AG09319 (cell line): ENCODE measurements at places on chromosomes 13 and 19.

GRCh38 chr13:106105153-106105552 is 430.3 kb downstream of the EFNB2 start:
- no peak for DNase-seq

GRCh38 chr13:73819711-73820110 is 314.5 kb downstream of the KLF12 start:
- no peak for DNase-seq

- peak; percentile 10 for DNase-seq
Measured at GRCh38 chr13:41917641-41918040, 43.3 kb downstream of the VWA8 start.

- no peak for DNase-seq
Measured at GRCh38 chr19:2115911-2116426, 19.3 kb downstream of the IZUMO4 start.

DNA sequence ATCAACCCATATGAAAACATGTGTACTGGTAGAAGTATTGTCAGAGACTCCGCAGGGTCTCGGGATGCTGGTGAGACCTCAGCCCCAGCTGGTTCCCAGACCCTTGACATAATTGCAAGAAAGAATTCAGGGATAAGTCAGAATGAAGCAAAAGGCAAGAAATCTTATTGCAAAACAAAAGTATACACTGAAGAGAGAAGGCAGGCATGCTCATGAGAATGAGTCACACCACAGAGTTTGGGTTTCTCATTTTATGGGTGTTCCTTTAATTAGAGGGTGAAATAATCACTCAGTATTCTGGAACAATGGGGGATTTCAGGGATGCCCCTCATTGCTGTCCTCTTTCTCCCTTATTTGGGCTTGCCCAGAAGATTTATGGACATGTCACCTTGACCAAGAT is 1423.8 kb upstream of the MIR17HG start:
- no peak for DNase-seq

DNA sequence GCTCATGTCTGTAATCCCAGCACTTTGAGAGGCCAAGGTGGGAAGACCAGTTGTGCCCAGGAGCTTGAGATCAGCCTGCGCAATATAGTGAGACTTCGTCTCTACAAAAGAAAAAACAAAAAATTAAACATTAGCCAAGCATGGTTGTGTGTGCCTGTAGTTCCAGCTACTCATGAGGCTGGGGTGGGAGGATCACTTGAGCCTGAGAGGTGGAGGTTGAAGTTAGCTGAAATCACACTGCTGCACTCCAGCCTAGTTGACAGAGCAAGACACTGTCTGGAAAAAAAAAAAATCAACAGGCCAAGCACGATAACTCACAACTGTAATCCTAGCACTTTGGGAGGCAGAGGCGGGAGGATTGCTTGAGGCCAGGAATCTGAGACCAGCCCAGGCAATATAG is 3.9 kb upstream of the S1PR2 start:
- DNase-seq = no peak

DNA sequence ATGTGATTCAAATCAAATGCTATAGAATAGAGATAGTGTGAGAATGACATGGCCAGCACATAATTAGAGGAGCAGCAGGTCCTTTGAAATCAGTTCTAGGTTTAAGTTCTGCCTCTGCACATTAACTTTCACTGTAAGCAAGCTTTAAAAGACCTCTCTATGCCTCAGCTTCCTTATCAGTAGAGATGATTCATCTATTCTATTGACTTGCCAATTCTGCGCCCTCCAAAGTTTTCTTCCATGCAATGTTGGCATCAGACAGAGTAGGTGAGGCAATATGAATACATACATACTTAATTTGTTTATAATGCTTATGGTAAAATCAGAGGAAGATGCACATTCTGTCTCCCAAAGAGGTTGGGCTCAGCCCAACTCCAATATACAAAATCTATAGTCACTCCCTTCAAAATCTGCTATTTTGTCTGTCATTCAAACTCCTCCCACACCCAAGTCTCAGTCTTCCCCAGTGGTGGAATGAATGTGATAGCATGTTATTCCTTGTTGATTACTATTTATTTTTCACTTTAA is 525.5 kb downstream of the RFC3 start:
- DNase-seq = no peak

- peak; percentile 4 for DNase-seq
Measured at GRCh38 chr13:38763446-38764381, 76.8 kb downstream of the FREM2 start.

DNA sequence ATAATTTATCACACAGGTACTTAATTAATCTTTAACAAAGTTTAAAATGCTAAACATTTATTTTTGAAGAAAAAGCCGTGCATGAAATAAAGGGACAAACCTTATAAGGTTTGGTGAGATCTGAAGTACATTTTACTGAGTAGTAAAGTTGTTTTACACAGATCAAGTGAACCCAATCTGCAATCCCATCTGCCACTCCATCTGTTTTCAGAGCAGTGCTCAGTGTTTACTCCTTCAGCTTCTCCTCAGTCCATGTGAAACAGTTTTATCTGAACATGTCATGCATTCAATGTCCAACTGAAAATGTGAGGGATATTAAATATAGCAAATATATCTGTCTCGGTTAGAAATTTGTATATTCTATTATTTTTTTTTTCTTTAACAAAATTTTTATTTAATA is 166.8 kb downstream of the MAB21L1 start:
- DNase-seq = no peak

DNA sequence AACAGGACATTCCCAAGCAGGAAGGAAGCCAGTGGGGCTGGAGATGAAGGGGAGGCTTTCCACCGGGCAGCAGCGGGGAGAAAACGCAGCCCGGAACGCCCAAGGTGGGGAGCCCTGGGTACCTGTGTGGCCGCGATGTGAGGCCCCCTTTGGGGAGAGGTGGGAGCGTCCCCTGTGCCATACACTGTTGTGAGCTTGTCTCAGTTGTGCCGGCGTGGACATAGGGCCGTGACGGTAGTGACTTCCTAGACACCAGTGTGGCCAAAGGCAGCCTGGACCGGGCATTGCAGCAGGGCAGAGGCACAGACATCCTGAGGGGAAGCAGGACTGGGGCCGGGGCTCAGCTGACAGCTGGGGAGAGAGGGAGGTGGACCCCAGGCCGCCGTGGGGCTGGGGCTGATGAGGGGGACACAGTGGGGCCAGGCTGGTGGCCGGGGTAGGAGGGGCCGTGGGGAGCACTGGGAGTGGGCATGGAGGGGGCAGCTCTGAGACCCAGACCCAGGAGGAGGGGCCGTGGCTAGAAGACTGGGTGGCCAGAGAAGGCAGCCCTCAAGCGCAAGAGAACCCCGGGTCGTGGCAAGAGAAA is 38.5 kb upstream of the TFDP1 start:
- no peak for DNase-seq

GRCh38 chr19:4069331-4069959 is 2.7 kb upstream of the ZBTB7A start:
- DNase-seq = no peak

DNA sequence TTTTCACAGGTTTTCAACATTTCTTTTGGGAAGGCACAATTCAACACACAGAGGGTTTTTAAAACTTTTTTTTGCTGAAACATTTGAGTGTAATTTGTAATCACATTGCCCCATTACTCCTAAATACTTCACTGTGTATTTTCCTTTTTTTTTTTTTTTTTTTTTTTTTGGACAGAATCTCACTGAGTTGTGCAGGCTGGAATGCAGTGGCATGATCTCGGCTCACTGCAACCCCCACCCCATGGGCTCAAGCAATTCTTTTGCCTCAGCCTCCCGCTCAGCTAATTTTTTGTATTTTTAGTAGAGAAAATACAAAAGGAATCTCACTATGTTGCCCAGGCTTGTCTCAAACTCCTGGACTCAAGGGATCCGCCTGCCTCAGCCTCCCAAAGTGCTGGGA is 14.8 kb upstream of the DNAJC15 start:
- DNase-seq = no peak

DNA sequence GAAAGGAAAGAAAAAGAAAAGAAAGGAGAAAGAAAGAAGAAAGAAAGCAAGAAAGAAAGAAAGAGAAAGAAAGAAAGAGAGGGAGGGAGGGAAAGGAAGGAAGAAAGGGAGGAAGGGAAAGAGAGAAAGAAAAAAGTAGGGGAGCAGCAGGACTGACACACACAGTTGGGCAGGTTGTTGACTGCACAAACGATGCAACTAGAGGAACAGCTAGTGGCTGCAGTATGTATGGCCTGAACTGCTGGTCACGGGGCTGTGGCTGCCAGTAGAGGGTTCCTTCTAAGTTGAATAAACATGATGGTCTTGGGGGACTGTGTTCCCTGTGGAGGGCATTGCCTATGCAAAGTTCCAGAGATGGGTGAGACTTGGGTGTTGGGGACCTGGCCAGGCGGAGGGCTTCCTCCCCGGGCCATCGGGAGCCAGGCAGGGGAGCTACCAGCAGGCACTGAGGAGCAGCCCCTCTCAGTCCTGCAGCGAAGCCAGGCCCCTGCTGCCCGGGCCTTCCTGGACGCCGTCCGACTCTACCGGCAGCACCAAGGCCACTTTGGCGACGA is 16.7 kb upstream of the COLGALT1 start:
- no peak for DNase-seq
